ENCODE measurements at places on chromosomes 4 and X.

DNA sequence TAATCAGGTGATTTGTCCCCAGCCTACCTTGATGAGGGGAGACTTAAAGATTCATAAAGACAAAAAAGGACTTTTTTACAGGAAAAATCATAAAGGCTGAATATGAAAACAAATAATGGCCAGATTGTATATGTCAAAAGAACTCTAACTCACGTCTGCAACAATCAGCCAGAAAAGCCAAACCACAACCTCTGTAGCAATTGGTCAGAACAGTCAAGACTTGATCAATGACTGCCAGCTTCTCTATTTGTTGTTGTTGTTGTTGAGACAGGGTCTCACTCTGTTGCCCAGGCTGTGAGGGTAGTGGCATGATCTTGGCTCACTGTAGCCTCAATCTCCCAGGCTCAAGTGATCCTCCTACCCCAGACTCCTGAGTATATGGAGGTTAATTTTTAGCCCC lies 35.9 kb upstream of the PPA2 start:
- DNase-seq, result no peak

DNA sequence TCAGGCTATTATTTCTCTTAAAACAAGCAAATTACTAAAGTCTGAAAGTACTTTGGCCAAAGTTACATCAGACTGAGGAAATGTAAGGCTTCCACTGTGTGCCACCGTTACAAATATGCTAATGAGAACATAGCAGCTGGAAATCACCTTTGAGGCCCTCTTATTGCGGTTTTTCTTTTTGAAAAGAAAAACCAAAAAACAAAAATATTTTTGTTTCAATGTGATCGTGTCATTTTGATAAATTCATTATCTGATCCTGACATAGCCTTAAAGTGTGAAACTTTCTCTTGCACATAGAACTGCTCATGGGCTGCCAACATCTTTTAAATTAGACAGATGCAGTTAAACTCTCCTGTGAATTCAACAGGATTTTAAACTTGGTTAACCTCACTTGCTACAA lies 2.8 kb upstream of the TIFA start:
- DNase-seq, result no peak

DNA sequence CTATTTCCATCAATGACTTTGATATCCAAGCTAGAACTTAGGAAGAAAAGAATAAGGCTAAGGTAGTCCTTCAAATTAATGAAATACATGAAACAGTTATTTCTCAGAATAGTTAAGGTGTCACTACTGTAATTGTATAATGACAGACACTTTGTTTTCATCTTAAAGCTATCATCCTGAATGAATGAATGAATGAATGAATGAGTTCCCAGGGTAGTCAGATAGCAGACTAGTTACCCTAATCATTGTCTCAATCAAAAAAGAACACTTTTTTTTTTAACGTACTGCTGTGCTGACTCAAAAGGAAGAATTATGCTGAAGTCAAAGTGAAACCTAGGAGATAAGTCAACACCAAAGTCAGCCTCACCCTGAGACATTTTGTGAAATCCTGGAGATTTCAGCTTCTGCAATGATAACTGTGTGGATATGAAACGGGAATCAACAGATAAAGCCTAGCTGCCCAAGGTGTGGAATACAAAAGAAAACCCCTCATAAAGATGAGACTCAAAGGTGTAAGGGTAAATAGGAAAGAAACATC lies 68.3 kb upstream of the CNKSR2 start:
- DNase-seq, result no peak

DNA sequence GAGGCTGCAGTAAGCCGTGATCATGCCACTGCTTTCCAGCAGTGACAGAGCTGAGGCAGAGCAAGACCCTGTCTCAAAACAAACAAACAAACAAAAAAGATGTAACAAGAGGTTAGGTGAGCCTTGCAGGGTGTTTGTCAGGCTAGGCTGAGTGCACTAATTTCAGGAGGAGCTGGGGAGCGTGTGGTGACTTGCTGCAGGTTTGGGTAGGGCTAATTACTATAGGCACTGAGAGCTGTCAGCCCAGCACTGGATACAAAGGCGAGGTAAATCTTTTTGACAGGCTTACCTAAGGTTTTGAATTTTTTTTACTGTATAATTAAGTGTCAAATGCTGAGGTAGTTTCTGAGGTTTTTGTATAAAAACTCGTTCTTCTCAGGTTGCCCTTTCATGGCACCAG lies 29.8 kb upstream of the SH3D19 start:
- DNase-seq, result no peak

DNA sequence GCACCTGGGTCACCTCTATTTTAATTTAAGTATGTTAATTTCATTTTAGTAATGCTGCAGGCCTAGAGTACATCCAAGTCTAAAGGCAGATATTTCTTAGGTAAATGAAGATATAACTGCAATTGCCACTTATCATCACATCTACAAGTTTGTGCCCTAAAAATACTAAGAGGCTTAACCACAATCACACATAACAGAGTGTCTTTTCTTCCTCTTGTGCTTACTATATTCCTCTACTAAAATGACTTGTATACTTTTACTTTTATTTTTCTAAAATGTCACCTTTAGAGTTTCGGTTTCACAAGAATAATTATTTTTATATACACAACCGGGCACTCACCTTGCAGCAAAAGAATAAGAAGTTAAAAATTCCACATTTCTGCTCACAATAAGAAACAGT lies 77.9 kb downstream of the EFHC2 start:
- DNase-seq, result no peak

GRCh38 chr4:52655506-52655905 lies 3.6 kb downstream of the USP46 start:
- DNase-seq, result no peak

GRCh38 chrX:102995316-102995715 lies 58.2 kb downstream of the RAB40AL start:
- no peak for DNase-seq

GRCh38 chrX:19373351-19373891 lies 29.7 kb downstream of the PDHA1 start:
- no peak for DNase-seq

GRCh38 chrX:24080704-24081103 lies 25.9 kb downstream of the EIF2S3 start:
- no peak for DNase-seq

Measured in right lung (tissue), 10 donors.